ENCODE measurements at places on chromosomes 3 and 15.

DNA sequence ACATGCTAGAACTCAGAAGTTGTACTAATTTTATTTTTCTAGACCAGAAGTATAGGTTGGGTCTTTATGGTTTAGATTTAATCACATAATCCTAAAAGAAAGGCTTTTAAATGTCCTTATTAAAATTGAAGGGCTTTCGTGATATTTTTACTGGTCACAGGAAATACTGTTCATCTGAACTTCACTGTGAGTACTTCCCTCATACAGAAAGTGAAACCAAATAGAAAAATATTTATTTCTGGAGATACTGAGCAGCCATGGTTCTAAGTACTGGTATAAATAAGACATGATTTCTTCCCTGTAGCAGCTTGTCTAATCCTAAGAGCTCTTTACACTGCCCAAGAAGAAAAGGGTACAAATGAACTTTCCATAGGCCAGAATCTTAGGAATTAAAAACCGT lies 2.0 kb downstream of the SNRK start:
- no peak for DNase-seq

DNA sequence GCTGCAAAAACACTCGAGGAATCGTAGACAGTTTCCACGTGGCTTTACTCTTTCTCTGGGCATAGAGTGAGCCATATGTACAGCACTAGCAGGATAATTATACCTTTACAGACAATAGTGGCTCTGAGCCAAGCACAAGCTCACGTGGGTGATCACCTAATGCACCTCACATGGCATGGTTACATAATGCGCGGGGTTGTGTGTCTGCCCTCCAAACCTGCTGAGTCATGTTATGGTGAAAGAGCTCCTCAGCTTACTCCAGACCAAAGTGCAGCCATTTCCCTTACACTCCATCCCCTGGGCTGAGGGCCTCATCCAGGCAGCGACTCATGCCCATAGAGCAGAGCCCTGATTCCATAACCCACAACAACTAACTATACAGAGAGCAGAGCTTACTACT lies 1458.4 kb upstream of the CADM2 start:
- DNase-seq, result no peak

DNA sequence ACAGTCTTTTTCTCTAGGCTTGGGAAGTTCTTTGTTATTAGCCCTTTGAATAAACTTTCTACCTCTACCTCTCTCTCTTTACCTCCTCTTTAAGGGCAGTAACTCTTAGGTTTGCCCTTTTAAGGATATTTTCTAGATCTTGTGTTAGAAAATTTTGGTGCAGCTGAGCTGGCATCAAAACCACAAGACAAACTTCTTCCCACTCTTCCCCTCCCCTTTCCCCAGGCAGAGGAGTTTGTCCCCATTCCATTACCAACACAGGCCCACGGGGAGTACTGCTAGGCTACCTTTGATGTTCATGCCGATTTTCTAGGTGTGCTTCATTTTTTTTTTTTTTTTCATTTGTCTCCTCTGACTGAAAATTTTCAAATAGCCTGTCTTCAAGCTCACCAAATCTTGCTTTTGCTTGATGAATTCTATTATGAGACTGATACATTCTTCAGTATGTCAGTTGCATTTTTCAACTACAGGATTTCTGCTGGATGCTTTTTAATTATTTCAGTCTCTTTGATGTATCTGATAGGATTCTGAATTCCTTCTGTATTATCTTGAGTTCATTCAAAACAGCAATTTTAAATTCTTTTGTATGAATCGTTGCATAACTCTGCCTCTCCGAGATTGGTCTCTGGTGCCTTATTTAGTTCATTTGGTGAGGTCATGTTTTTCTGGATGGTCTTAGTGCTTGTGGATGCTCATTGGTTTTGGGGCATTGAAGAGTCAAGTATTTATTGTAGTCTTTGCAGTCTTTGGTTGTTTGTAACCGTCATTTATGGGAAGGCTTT lies 112.0 kb downstream of the UBE2E2 start:
- DNase-seq, result no peak

DNA sequence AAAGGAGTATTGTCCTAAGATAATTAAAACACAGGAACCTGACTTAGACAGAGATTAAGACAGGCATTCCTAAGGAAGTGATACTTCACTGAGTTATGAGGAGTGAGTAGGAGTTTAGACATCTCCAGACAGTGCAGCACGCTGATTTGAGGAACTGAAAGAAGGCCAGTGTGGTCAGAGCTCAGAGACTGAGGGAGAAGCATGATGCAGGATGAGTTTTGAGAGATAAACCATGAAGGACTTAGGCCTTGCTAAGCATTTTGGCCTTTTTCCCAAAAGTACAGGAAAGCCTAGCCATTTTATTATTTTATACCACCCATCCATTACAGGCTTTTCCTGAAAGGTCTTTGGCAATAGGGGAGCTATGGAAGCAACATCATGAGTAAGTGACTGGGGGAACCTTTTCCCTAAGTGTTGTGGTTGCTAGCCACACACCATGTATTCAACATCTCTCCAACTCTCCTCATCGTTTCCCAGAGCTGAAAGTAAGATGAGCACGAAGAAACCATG lies 375.6 kb upstream of the TPRG1 start:
- DNase-seq, result no peak

- no peak for DNase-seq
These were observed 445.3 kb upstream of the ROBO1 start for GRCh38 chr3:80213086-80213485.

GRCh38 chr3:46921041-46921440 lies 43.5 kb downstream of the PTH1R start:
- no peak for DNase-seq

DNA sequence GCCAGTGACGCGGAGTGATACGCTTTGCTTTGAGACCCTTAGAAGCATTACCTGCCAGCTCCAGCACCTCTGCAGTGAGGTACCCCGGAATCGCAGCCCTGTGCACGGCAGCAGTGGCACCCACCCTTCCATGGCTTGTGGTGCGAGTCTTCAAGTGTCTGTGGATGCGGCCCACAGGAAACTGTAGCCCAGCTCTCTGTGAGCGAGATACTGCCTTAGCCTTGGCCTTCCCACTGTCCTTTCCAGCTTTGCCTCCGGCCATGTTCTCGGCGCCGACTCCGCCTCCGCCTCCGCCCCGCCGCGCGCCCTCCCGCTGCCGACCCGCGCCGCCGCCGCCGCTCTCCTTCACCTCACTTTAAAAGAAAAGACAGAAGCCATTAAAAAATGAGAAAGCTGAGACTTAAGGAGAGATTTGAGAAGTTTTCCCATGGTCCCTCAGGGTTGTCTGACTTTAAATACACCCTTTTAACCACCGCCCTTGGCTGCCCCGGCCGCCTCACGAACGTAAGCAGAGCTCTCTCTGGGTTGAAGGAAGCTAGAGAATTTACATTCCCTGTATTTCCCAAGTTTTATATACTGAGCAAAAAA lies 78.5 kb upstream of the FAM174B start:
- DNase-seq, result no peak

- DNase-seq, result no peak
These were observed 73.3 kb upstream of the AKAP13 start for GRCh38 chr15:85306946-85307686.

- no peak for DNase-seq
These were observed 67.0 kb upstream of the FBN1 start for GRCh38 chr15:48712546-48712945.

GRCh38 chr15:80620141-80620540 lies 75.0 kb upstream of the ABHD17C start:
- no peak for DNase-seq

DNA sequence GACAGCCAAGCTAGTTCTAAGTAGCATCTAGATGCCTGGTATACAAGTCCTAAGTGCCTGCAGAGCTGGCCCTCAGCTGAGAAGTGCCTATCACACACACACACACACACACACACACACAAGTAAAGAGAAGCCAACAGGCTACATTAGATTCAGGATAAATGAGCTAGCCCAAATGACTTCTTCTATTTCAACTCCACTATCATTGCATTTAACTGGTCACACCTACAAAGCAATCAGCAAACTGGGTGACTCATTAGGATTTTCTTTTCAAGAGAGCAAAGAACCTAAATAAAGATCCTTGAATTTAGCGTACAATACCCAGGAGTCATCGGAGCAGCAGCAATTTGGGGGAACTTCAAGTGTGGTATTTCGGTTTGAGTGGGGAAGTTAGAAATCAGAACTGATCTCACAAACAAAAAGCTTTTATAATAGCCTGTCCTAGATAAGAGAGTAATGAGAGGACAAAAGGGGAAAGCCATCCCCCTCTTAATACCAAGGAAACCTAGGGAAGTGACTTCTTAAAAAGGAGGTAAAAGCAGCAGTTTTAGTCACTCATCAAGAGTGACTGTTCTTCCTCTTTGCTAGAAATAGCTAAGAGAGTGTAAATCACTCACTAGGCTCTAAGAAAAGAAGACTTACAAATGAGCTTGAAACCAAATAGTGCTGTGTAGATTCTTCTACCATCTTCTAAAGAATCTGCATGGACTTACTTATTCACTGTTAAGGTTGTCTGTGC lies 112.7 kb downstream of the TNIK start:
- no peak for DNase-seq

GRCh38 chr3:187946981-187947380 lies 201.7 kb upstream of the BCL6 start:
- DNase-seq, result no peak

DNA sequence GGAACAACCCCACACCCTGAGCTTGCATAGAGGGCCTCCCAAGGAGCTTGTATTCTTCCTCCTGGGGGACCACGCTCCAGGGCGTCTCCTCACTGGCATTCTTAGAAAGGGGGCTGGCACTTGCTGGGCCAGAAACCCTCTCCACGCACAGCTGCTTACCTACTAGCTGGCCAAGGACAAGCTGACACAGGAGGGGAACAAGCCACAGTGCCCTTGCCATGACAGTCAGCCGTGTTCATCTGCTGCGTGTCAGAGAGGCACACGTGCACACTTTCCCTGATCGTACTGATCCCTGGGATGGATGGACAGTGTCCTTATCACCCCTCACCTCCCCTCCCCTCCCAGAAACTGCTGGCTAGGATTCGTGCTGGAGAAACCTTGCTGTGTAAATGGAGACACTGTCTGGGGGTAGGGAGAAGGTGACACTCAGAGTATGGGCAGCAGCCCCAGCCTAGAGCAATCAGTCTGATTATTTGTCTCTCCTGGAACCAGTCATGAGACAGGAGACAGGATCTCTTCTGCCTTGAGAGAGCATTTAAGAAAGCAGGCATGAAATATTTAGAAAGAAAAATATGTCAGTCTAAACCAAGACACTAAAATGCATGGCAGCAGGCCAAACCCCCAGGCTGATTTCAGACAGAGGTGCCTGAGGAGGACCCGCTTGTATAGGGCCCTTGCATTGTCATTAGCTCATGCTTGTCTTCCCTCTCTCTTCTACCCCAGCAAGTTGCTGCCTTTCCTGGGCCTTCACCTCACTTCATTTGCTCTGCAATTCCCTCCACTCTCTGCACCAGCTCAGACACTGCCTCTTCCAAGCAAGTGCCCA lies 311.8 kb upstream of the TRIM42 start:
- DNase-seq, result no peak

- DNase-seq, result no peak
These were observed 6.9 kb upstream of the CFAP20DC start for GRCh38 chr3:59056706-59057105.

GRCh38 chr3:60246361-60246760 lies 1004.9 kb downstream of the FHIT start:
- no peak for DNase-seq

DNA sequence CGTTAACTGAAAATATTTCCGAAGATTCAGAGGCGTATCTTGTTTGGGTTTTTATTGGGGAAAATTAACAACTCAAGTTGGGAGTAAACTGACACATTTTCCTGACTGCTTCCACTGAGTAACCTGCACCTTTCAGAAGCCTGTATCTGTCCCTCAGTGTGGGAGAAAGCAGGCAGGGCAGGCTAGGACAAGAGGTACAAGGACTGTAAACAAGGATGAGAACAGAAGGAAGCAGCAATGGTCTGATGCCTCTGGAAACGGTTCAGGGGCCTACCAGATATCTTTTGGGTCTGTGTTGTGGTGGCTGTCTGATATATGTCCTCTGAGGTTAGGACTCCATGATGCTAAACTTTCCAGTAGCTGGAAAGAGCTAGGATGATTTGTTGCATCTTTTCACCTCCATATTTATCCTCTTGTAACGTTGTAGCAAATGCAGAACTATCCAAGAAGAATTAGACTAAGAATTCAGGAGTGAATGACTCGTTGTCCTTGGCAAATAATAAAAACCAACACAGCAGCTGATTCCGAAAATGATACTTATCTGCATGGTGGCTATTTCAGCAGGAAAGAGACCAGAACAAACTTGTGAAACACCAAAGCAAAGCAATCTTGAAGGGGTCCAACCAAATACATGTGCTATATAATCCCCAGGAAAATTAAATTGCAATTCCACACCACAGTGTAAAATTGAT lies 195.9 kb upstream of the ICE2 start:
- DNase-seq, result no peak

DNA sequence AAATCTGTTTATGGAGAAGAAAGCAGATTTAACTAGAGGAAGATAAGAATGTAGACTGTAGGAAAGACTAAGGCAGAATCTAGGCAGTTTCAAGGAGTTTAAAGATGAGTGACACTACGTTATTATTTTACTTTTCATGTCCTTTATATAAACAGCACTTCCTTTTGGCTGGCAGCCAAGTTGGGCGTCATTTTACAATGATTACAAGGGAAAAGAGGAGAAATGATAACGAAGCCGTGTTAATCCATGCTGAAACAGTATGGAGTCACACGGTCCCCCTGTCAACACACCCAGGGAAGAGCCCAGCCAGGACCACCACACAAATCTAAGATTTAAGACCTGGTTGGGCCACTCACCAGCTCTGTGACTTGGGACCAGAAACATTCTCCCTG lies 83.7 kb upstream of the NEO1 start:
- DNase-seq, result peak; percentile 32

DNA sequence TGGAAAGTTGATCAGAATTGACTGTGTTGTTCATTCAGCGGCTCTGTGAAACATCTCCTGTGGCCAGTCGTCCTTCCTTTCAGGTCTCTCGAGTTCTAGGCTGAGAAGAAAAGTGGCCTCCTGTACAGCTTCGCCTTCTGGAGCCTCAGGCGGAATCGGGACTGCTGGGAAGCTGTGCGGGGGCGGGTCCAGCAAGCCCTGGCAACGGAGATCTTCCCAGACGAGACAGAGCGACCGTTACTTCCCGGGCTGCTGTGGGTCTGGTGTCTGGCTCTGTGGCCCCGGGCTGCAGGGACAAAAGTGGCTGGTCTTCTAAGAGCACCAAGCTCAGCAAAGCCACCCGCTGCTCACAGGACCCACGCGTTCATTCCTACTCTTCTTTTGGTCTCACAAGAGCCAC lies 88.6 kb upstream of the CACNA2D3 start:
- peak; percentile 11 for DNase-seq

DNA sequence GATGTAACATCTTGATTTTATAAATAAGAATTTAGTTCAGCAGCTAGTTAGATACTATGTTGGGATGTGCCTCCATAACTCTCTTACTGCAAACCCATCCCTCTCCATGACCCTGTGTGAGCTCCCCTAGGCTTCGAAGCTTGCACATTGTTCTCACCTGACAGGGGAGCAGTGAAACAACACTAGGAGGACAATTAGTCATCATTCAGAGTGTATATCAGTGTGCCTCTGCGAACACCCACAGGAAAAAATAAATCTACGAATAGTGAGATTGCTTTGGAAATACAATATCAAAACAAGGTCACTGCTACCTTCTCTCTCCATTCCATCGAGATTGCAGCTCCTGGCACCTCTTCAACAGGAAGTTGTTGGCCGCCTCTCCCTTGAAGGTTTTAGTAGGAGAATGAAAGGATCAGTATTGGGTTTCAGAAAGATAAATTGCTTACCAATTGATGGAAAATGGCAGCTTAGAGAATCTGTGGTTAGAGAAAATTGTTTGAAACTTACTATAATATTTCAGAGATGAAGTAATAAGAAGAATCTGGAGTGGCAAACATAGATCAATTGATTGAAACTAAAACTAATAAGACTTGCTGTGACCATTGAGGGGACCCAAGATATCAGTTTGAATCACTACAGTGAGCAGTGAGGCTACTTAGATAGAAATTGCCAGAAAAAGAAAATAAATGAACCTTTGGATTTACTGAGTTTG lies 103.2 kb downstream of the CHL1 start:
- no peak for DNase-seq
